ENCODE measurements at places on chromosomes 1 and 21.
A peak's percentile ranks its signal among the peaks of the same experiment; 100 is the strongest.

DNA sequence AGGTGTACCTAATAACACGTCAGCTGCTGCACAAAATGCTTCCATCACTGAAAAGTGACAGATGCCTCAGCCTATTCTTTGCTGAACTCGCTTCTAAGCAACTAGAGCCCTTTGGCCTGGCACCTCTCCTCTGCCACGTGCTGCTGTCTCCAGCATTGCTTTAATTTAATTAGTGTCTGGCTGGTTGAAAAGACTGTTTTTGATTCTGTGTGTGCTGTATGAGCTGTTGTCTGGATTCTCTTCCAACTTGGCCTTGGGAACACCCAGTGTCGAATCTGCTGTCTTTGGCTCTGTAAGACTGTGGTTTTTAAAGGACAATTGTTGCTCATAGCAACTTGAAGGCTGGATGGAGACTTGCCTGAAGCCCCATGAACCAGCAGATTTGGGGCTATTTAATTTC lies 109.5 kb downstream of the PSMG1 start:
- DNase-seq, result no peak

- no peak for DNase-seq
Measured at GRCh38 chr1:156399355-156400125, 30.5 kb downstream of the RHBG start.

DNA sequence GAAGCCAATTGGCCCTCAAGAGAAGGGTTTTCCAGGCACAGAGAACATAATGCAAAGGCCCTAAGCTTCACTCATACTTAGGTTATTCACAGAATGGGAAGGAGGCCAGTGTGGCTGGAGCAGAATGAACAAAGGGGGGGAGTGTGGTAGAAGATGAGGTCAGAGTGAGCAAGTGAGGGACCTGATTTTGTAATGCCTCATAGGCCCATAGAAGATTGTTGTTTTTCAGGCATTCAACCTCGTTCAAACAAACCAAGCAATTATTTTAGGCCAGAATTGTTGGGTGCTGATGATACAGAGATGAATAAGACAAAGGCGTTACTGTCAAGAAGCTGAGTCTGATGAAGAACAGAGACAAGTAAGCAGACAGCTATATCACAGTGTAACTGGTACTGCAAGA lies 54.5 kb upstream of the RAP1A start:
- DNase-seq, result peak; percentile 94

GRCh38 chr1:218462587-218462986 lies 117.5 kb downstream of the TGFB2 start:
- DNase-seq, result no peak

- DNase-seq, result no peak
Measured at GRCh38 chr1:39642796-39643195, 3.4 kb upstream of the HEYL start.

DNA sequence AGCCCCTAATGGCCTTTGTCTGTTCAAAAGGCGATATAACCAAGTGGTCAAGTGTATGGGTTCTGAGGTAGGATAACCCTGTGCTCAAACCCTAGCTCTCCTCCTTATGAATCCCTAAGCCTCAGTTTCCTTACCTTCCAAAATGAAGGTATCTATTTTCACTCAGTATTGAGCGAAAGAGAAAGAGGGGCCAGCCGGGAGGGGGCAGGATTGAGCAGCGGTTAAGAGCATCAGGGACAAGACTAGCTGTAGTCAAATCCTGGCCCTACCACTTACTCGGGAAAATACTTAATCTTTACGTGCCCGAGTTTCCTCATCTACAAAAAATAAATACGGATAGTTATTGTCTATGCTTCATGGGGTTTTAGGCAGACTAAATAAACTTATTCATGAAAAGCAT lies 25.7 kb downstream of the LY9 start:
- no peak for DNase-seq

DNA sequence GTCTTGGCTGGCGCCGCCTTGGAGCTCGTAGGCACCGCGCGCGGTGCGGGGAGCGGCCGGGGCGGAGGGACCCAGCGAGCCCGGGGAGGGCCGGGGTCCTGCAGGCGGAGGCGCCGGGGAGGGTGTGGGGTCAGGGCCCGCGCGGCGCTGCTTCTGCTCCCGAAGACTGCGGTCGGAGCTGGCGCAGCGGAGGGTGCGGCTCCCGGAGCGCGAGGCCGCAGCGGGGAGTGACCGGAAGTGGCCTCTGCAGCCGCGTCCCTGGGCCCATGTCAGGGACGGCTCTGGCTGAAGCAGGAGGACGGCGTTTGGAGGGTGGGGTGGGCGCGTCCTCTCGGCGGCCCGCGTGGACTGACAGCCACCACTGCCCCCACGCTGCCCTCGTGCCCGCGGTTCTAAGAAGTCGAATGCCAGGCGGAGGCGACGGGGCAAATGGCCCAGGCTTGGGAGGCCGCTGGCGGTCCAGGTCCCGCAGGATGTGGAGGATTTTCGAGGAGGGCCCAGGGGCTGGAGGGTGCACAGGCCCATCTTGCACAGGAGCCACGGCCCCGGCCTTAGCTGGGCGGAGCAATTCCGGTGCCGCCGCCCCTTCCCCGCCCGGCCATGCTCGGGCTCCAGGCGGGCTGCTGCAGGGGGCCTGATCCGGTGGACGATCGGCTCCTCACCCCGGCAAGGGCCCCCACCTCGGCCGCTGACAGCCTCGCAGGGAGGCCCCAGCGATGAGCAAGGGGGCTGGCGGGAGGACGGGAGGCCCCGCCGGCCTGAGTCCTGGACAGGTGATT lies 7.7 kb upstream of the ZNF669 start:
- DNase-seq, result peak; percentile 36

- peak; percentile 73 for DNase-seq
Measured at GRCh38 chr1:180507795-180508724, 5.7 kb upstream of the ACBD6 start.

- no peak for DNase-seq
Measured at GRCh38 chr1:58038574-58038973, 508.0 kb downstream of the OMA1 start.

GRCh38 chr1:234079896-234080295 lies 175.4 kb downstream of the SLC35F3 start:
- DNase-seq, result no peak

DNA sequence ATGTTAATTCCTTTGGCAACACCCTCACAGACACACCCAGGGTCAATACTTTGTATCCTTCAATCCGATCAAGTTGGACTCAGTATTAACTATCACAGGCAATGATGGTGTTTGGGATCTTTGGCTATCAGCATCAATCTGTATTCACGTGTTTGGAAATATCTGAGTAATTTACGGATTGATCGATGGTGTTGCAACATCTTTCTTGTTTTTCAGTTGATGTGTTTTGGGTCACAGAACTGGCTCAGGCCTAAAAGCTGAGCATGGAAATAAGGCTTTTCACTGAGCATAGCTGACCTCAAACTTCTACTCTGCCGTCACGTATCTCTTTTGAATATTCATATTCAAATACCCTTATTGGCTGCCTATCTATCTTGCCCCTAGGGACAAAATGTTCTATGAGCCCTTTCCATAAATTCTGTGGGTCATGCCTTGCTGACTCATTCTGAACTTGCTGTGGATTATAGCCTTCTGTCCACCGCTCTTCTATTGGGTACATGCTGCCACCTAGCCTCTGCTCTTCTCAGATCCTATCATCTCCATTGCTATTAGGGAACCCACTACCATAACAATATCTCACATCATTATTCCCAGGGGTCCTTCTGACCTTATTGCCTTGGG lies 156.0 kb downstream of the PDE4B start:
- peak; percentile 21 for DNase-seq

- no peak for DNase-seq
Measured at GRCh38 chr1:203563291-203563690, 63.3 kb upstream of the ATP2B4 start.

DNA sequence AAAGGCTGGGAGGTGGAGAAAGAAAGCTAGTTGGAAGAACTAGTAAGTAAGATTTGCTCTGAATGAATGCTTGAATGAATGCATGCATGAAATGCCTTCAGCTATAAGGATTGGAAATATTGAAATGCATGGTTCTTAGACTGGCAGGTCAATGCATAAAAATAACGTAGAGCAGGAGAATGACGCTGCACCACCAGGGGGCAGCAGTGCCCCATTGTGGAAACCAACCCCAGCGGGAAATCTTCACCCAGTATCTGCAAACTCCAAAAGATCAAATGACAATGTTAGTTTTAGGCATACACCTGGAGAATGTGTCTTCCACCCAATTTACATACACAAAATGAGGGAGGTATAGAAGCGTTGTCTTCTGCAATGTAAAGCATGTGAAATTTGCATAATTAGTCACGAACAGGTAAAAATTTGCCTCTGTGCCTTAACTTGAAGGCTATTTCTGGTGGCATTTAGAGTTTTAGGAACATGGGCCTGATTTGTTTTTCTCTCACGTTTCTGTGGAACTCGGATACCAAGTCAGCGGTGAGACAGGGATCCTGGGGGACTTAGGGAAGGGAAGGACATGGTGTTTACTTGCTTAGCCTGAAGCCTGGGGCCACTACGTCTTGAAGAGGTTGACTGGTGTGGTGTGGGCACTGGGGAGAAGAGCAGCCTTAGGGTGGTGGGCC lies 78.6 kb downstream of the HHAT start:
- DNase-seq, result no peak

GRCh38 chr1:111758373-111758772 lies 2.7 kb downstream of the DDX20 start:
- no peak for DNase-seq

GRCh38 chr1:110312188-110313121 lies 26.7 kb upstream of the RBM15 start:
- peak; percentile 51 for DNase-seq

GRCh38 chr21:36926989-36927718 lies 39.3 kb downstream of the HLCS start:
- DNase-seq, result no peak

- no peak for DNase-seq
Measured at GRCh38 chr1:154756793-154757548, 113.1 kb downstream of the KCNN3 start.

DNA sequence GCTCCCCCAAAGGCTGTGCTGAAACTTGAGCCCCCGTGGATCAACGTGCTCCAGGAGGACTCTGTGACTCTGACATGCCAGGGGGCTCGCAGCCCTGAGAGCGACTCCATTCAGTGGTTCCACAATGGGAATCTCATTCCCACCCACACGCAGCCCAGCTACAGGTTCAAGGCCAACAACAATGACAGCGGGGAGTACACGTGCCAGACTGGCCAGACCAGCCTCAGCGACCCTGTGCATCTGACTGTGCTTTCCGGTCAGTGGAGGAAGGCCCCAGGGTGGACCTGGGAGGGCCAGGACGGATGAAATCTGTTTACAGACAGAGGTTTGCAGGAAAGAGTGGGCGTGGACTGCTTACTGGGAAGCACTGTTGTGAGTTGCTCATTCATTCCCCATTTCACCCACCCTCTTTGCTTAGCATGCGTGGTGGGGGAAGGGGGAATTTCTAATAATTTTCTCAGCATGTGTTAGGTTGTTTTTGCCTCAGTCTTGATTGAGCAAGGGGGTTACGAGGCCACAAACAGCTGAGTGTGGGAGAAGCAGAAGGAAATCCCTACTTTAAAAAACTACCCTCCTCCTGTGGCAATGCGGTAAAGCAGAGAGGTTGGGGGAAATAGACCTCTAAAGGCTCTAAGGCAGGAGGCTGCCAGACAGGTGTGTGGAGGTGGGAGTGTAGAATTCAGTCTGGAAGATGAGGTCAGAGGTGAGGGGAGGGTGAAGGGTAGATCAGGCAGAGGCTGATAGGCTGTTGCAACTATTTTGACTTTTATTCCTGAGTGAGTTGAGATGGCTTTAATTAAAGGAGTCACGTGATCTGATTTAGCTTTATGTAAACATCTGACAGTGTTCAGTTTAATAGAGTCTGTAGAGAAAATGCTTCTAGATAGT lies 1.3 kb downstream of the FCGR2A start:
- DNase-seq, result no peak

- no peak for DNase-seq
Measured at GRCh38 chr1:158396646-158397045, 2.6 kb downstream of the OR10T2 start.

GRCh38 chr1:234186037-234186688 lies 187.1 kb upstream of the COA6 start:
- peak; percentile 97 for DNase-seq

DNA sequence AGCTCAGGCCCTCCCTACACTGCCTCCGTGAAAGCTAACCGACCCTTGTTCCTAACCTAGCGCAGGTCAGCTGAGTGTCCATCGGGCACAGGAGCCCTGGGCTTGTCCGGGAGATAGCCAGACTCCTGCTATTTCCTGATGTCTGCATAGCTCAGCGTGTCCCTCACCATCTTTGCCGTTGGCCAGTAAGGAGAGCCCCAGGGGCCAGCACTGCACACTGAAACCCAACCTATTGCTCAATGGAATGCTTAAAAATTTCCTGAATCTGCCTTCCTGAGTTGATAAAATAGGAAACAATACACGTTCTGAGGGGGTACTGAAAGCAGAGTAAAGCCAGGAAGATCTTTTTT lies 2.2 kb downstream of the RUNX1 start:
- DNase-seq, result peak; percentile 71

- no peak for DNase-seq
Measured at GRCh38 chr1:116581323-116581885, 10.6 kb upstream of the CD58 start.

GRCh38 chr21:43321111-43321510 lies 105.8 kb downstream of the SIK1 start:
- DNase-seq, result no peak

DNA sequence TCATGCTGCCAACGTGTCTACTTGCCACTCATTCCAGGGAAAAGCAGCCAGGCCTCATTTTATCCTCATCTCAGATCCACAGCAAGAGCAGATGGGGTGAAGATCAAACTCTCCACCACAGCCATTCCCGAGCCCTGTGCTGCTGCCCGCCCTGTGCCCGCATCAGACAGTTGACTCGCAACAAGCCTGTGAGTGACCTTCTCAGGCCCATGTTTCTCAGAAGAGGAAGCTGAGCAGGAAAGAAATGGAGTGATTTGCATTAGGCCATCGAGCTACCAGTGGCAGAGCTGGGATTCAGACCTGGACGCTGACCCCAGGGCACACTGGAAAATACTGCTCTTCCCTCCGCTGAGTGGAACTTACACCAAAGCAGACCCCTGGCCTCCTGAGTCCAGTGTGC lies 1.2 kb downstream of the CNR2 start:
- no peak for DNase-seq

DNA sequence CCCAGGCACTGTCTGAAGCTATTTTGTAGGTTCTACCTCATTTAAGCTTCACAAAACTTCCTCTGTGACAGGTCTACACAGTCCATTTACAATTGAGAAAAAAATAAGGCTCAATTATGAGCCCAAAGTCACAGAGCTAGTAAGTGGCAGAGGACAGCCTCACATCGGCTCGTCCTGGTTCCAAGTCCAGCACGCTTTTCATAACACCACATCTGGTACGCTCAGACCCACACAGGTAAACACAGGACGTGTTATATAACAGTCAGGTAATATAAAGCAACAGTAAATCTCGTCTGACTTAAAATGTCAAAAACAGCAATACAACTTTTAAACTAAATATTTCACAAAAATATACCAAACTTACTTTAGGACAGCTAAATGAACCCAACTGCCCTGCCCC lies 13.1 kb downstream of the JAK1 start:
- no peak for DNase-seq

GRCh38 chr1:43954036-43954435 lies 7.3 kb downstream of the IPO13 start:
- DNase-seq, result no peak

GRCh38 chr1:39649636-39650185 lies 10.3 kb upstream of the HEYL start:
- no peak for DNase-seq

Measured in astrocyte (in vitro differentiated cells and primary cell).